ENCODE measurements at places on chromosomes 12 and 14.

- no peak for DNase-seq
Measured at GRCh38 chr14:51079085-51079484, 15.8 kb downstream of the TRIM9 start.

DNA sequence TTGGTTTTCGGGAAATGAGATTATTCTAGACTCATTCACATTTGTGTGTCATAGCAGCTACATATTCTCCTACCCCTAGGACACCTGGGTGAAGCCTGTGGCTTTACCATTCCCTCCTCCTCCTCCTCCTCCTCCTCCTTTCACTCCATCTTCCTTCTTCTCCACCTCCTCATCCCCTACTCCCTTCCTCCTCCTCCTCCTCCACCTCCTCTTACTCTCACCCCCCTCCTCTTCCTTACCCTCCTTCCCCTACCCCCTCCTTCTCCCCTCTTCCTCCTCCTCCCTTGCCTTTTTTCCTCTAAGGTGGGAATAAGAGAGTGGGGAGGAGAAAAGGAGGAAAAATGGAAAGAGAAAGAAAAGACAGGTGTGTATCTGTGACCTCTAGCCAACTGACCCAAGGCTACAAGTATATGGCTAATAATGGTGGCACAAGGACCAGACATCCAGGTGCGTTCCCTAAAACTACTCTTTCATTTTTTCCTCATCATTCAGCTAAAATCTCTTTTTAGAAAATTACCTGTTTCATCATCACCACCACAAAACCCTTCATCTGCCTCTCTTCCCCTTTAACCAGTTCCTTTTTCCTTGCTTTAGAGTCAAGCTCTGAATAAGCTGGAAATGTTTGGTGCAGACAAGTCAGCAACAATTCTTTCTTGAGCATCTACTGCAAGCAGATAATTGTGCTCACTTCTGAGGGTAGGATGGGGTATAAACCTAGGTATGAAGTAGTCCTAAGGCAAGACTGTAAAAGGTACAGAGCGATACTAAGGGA lies 149.8 kb upstream of the FOXN3 start:
- no peak for DNase-seq

GRCh38 chr12:80892597-80893445 lies 44.9 kb downstream of the LIN7A start:
- no peak for DNase-seq

GRCh38 chr14:61838661-61839245 lies 76.5 kb downstream of the SNAPC1 start:
- no peak for DNase-seq

DNA sequence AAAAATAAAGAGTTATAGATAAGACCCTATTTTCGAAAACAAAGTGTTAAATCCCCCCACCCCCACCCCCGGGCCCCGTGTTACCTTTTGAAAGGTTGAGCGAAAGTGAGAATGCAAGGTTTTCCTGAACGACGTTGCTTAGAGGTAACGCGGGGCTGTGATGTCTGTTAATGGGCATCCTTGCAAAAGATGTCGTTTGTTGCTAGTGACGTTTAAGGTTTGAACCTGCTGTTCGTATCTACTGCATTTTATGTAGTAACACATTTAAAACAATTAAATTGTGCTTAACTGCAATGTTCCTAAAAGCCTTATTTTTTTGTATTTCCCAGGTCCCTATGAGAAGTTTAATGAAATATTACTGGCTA lies 1.2 kb downstream of the CPSF6 start:
- DNase-seq, result peak; percentile 59

GRCh38 chr14:68607867-68608573 lies 184.8 kb downstream of the ZFP36L1 start:
- DNase-seq, result no peak

DNA sequence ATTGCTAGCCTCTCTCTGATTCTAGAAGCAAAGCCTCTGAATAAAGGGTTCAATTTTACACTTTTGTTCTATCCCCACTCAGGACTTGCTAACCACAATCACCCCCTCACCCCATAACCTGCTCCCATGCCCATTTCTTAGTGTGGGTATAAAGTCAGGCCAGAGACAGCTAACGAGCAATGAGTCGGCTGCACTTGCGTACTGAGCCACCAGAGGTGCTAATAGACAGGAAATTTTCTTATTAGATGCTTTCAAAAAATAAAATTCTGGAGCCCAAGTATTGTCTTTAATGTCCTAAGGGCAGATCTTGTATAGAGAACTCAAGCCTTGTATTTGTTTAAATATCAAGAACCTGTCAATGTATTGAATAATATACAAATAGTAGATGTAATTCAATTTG lies 256.9 kb downstream of the SYT1 start:
- DNase-seq, result no peak
